ENCODE measurements at places on chromosomes 2 and 18.

DNA sequence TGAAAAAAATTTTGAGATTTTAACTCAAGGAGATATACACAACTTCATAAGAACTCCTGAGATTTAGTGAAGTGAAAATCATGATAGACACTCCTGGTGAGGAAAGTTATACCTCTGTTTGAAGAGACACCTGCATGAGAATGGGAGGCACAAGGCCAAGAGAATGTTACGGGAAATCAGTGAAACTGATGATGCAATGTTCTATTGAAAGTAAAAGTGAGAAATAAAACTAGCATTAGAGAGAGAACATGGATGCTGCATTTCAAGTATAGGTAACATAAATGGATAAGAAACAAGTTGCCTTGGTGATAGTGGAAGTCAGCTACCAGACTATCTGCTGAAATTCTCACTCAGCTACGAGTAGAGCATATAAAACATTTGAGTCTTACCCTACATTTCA, 562.1 kb upstream of the FANCL start:
- no peak for DNase-seq

DNA sequence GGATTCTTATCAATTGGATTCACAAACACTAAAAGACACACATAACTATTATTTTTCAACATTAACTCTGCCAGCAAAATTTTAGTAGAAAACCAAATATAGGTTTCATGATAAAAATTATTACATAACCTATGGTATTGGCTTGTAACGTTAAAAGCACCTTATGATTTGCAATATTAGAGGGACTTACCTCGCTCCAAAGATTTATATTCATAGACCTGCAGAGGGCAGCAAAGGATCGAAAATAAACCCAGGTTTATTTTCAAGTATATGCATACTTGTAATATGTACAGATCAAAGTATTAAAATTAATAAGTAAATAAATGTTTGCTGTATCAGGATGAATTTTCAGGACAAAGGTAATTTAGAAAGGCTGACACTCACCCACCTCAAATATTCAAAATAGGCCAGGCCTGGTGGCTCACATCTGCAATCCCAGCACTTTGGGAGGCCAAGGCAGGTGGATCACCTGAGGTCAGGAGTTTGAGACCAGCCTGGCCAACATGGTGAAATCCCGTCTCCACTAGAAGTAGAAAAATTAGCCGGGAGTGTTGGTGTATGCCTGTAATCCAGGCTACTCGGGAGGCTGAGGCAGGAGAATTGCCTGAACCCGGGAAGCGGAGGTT, 45.3 kb downstream of the LRPPRC start:
- DNase-seq = no peak

- DNase-seq = no peak
Measured at GRCh38 chr2:185952100-185952499, 213.5 kb downstream of the FSIP2 start.

GRCh38 chr2:136113209-136113971, 4.6 kb downstream of the CXCR4 start:
- DNase-seq = no peak

- DNase-seq = peak; percentile 62
Measured at GRCh38 chr2:154623819-154624218, 74.7 kb upstream of the KCNJ3 start.

- DNase-seq = no peak
Measured at GRCh38 chr2:217440000-217440399, 562.8 kb downstream of the TNS1 start.

- no peak for DNase-seq
Measured at GRCh38 chr2:75523313-75524275, 37.1 kb downstream of the EVA1A start.

DNA sequence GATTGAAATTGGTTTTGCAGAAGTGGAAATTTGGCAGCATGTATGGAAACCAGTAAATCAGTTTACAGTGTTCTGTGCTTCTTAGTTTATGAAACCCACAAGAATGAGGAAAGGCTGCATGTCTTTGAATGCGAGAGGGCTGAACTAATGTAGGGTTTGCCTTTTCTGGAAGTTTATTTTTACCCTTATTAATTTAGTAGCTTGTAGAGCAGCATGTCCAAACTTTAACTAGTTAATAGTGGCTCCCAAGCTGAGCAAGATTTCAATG, 50.4 kb downstream of the LDLRAD4 start:
- DNase-seq = no peak

GRCh38 chr2:49936965-49937364, 782.6 kb upstream of the FSHR start:
- DNase-seq = no peak

- peak; percentile 40 for DNase-seq
Measured at GRCh38 chr2:231795525-231796327, 9.5 kb downstream of the COPS7B start.

DNA sequence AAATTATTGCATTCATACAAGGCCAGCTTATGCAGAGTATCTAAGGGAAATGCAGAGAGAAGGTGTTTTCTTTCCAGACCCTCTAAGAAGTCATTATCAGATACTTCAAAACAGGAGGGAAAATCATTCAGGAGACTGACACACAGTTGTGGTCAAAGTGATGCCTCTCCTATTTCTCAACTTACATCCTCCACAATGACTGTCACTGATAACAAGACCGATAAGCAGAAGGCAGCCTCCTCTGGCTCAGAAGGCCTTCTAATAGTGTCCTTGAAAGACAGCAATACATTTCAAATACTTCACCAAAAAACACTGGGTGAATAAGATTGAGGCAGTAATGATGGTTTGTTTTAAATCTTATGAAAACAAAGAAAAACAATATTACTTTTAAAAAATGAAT, 199.7 kb downstream of the PIEZO2 start:
- no peak for DNase-seq

- DNase-seq = no peak
Measured at GRCh38 chr2:26786207-26787028, 562 bp downstream of the CENPA start.

- peak; percentile 34 for DNase-seq
Measured at GRCh38 chr2:86541334-86541733, 21.9 kb downstream of the CHMP3 start.

DNA sequence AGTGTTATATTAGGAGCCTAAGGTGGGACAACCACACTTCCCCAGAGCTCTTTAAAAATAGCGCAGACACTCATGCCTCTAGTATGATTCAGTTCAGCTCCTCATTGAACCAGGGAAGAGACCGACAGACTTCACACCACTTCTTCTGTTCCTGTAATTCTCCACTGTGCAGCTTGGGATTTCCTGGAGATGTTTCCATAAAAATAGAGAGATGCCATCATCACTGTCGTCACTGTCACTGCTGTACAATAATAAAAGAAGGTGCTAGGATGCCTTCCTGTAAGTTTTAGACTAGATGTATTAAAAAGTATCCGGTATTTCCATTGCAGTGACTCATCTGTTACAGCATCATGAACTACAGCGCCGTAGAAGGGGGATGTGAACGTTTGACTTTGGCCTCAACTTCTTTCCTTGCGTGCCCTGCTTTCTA, 110.9 kb downstream of the FAM210A start:
- DNase-seq = no peak

DNA sequence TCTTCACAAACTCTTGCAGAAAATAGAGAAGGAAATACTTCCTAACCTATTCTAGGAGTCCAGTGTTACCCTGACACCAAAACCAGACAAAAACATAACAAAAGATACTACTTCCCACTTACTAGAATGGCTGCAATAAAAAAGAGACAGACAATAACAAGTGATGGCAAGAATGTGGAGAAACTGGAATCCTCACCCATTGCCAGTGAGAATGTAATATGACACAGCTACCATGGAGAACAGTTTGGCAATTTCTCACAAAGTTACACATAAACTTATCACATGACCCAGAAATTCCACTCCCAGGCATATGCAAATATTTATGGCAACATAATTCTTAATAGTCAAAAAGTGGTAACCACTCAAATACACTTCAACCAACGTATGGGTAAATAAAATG, 209.8 kb upstream of the CTAGE1 start:
- no peak for DNase-seq

DNA sequence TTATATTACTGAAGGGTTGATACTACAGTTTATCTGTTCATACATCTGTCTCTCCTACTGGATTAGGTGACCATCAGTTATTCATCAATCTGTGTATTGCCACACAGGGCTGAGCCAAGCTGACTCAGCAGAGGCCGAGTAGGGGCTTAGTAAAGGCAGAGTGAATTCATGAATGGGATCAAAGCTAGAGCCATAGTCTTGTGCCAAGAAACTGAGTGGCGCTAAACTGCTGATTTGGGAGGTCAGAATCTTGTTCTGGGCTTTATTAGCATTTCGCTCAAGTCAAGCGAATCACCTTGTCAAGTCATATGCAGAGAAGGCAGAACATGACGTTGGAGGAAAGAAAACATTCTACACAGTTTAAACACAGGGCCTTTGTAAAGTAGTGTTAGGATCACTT, 34.1 kb downstream of the SOCS6 start:
- DNase-seq = no peak

DNA sequence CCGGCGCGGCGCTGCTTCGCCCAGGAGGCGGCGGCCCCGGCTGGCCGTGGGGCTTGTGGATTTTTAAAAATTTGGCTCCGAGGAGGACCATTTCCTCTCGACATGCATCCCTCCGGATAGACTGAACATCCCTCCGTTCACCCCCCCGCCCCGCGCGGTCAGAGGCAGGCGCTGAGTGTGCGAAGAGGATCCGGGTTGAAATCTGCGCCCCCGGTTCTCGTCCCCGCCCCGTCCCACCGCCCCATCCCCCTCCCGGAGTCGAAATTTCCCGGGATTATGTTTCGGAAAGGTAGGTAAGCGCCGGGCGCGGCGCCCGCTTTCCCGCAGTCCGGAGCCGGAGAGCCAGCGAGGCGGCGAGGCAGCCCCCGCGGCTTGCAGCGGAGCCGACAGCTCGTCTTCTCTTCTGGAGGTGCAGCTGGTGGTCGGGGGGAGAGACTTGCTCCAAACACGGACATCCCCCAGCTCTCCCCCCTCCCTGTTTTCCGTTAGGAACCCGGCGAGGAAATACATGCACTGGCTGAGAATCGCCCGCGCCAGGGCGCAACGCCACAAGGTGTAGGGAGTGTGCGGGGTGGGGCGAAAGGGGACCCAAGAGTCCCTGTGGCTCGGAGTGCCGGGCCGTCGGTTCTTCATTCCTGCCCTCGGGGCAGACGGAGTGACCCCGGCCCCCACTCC, at the start of gene PRKCE:
Gene PRKCE, plus strand, starts transcription at position 261 of the 675 bp plus-strand sequence.
- DNase-seq = peak; percentile 87

DNA sequence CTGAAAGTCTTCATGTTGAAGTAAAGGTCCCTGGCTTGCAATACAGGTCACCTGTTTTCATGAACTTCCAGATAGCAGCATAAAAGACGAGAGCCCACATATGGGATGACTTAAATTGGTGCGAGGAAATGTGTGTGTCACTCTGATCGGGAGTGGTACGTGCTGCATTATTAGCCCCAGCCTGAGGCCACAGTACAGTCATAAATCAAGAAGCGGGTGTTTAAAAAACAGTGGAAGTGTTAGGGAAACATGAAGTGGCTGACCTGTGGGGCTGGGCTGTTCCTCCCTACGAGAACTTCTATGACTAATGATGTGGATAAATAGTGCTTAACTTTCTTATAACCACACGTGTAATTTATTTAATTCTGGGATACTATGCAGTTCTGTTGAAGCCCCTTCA, 24.4 kb downstream of the RDH14 start:
- no peak for DNase-seq

DNA sequence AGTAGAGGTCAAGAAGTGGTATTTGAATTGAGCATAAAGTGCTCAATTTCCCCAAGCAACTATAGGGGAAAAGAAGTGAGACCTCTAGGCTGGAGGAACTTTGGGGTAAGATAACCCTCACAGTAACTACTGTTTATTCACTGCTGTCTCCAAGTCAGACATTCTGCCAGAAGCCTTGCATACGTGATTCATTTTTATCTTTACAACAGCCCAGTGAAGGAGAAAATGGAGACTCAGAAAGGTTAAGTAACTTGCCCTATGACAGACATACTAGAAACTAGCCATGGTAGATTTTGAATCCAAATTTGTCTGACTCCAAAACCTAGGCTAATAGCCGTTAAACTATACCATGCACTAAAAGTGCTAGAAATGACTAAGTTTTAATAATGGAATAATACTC, 28.4 kb downstream of the DNAJC10 start:
- DNase-seq = no peak

DNA sequence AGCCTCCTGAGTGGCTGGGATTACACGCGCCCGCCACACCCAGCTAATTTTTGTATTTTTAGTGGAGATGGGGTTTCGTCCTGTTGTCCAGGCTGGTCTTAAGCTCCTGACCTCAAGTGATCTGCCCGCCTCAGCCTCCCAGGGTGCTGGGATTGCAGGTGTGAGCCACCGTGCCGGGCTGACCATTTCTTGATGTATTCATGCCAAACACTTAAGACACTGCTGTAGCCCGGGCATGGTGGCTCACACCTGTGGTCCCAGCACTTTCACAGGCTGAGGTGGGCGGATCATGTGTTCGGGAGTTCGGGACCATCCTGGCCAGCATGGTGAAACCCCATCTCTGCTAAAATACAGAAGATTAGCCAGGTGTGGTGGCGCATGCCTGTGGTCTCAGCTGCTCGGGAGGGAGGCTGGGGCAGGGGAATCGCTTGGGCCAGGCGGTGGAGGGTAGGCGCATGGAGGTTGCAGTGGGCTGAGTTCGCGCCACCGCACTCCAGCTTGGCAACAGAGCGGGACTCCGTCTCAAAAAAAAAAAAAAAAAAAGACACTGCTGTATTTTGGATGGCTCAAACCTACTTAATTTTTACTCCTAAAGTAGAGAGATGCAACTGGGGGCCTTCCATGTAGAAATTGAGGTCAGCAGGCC, 140.8 kb downstream of the NUP35 start:
- no peak for DNase-seq

DNA sequence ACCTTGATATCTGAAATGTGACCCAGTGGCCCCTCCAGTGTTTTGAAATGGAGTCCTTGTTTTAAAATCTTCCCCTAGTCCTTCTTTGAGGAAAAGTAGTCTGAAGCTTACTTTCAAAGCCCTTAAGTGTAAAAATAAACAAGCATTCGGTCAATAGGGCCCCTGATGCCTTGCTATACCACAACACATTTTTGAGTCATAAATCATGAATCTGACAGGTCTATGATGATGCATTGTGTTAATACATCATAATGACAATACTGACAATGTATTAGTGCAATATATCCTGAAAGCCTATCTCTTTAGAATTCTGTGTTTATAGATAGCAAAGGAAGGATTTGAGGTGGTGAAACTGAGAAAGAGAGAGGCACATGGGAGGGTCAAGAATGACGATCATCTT, 464.2 kb downstream of the MEIS1 start:
- DNase-seq = no peak

DNA sequence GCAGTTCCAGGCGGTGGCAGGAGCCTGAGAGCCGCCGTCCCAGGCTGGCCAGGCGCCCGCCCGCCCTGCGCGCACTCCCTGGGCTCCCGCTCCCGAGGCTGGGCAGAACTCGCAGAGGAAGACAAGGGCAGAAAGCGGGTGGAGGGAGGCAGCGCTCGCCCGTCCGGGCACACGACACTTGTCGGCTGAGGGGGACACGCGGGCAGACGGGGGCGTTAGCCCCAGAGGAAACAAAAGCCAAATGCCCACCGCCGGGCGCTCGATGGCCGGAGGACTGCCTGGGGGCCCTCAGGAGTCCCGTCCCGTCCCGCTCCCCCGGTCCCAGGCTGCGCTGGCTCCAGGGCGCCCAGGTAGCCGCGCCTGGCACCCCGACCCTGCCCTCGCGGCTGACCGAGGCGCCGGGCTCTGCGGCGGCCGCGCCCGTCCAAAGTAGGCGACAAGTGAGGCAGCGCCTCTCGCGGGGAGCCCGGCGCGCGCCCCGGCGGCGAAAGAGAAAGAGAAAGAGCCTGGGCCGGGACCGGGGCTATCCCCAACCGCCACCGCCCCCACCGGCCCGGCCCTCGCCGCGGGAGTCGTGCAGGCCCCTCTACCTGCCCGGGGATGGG, 491 bp downstream of the L3MBTL4 start:
- peak; percentile 71 for DNase-seq

GRCh38 chr2:174014011-174014698, 49.0 kb upstream of the SP3 start:
- DNase-seq = no peak

Measured in kidney (tissue), 22 donors.